Nucleus accumbens (tissue), 56 donors: ENCODE measurements at places on chromosomes 6 and 20.

- DNase-seq, result no peak
These were observed 7.5 kb downstream of the NEDD9 start for GRCh38 chr6:11224966-11225463.

GRCh38 chr6:166862287-166862977 lies 93.9 kb downstream of the RNASET2 start:
- peak; percentile 74 for DNase-seq

DNA sequence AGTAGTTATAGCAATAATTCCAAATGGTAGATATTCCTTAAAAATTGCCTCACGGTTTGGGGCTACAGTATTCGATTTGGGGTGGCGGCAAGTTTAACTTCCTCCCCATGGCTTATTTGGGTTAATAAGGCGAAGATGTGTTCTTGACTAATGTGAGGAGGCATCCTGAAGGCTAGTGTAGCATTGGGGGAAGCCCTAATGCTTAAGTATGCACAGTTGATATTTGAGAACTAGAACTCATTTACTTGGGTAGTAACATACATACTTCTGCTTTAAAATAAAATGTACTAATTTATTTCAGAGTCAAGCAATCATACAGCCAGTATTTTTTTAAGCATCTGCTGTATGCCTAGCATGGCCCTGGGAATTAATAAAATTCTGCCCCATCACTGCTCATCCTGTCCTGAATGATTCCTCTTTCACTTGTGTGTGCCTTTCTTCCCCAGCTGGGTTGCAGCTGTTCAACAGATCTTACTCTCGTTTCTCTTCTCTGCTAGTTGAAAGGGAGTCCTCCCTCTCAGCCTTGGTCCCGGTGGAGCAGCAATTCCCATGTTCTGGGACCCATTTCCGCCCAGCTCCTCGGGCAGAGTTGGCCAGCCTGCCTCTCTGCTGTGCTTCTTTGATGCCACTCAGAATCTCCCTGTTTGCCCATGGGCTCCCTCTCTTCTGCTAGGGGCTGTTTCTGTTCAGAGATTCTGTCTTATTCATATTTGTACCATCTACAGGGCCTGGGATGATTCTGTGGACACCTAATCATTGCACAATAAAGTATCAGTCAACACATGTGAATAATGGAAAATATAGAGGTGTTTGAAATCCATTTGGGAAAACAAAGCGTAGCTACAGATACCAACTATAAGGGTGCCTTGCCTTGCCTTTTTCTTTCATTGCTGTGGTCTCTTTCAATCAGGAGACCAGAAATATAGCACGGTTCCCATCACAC lies 104.8 kb downstream of the ARID1B start:
- DNase-seq, result no peak

DNA sequence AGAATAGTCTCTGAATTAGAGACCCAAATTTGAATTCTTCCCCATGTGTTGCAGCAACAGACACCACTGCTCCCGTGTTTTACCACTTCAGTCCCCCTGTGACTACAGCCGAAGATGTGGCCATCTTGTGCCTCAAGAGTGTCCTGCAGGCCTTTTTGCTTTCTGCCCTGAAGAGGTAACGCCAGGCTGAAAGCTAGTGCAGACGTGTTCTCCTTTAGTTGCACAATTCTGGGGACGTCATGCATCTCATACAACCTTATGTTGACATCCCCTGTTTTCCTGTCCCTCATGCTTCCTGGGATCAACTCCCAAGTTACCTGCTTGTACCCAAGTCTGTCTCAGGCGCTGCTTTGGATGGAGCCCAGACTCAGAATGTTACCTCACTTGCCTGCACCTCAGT lies 69.1 kb upstream of the SLC22A23 start:
- no peak for DNase-seq

DNA sequence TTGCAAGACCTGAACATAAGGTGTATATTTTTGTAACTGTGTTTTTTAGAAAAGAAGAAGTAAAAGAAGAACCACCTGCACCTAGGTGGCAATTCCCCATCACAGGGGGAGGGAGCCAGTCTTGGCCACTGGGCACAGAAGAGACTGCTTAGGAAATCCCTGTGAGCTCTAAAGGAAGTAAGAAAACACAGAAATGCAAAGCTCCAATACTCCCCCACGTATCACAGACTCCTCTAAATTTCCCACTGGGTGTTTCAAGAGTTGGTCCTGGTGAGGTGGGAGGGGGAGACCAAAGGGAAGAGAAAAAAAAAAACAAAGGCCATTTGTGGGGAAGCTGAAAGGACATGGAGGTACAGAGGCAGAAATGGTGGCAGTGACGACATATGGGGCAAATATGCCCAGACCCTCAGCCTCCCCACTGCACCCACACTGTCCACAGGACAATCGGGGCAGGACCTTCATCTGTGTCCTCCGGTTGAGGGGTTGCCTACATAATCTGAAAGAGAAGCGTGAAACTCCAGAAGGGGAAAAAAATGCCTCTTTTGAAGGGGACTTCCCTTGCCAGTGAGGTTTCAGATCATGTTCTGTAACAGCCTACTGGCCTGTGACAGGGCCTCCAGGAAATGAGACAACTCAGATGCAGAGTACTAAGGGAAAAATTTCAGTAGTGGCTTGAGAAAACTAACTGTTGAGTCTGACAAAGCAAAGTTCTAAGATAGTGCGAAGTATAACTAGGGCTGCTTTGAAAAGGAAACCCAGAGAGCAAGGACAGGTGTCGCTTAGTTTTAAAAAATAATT lies 226.2 kb upstream of the MARCKS start:
- no peak for DNase-seq

DNA sequence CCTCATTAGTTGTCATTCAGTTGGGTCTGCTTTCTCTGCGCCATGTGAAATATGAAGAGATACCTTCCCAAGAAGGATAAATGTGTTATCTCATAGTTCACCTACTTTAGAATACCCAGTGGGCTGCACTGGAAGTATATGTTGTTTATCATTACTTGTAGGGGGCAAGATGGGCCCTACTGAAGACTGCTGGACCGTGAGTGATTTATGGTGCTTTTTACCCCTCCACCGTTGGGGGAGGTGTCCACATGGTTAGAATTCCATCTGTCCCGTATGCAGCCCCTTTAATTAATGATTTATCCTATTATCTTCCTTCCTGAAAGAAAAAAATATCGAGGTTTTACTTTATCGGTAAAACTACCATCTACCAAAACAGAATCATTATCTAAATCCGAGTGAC lies 97.0 kb downstream of the TSHZ2 start:
- DNase-seq, result no peak

DNA sequence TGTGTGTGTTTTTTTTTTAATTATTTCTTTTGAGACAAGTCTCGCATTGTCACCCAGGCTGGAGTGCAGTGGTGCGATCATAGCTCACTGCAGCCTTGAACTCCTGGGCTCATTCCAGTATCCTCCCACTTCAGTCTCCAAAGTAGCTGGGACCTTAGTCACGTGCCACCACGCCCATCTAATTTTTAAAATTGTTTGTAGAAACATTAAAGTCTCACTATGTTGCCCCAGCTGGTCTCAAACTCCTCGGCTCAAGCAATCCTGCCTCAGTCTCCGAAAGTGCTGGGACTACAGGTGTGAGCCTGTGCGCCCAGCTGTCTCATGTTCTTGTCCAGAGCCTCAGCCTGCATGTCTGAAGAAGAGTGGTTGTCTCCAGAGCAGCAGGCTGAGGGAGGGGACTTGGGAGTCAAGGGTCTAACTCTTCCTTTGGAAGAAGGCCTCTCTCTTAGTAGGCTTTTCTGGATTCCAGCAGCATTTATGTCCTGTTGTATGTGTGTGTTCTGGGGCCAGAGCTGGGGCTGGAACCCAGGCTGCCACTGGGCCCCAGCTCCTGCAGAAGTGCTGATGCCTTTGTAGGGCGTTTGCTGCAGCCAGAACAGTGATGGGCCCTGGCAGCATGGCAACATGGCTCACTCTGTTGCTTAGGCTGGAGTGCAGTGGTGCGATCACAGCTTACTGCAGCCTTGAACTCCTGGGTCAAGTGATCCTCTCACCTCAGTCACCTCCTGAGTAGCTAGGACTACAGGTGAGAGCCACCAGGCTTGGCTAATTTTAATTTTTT lies 5.4 kb downstream of the DNMT3B start:
- no peak for DNase-seq

- no peak for DNase-seq
These were observed 126.7 kb downstream of the AIG1 start for GRCh38 chr6:143187238-143187923.
